ENCODE measurements at places on chromosomes 2 and 18.

DNA sequence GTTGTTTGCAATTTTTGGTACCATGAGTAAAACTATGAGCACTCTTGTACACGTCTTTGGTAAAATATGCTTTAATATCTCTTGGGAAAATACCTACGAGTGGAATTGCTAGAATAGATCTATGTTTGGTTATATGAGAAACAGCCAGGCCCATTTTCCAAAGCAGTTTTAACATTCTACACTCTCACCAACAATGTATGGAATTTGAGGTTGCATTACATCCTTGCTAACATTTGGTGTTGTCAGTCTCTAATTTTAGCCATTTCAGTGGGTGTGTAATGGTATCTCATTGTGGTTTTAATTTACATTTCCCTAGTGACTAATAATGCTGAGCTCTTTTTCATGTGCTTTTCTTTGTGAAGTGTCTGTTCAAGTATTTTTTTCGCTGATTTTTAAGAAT is 118.9 kb upstream of the TCF4 start:
- no peak for DNase-seq

DNA sequence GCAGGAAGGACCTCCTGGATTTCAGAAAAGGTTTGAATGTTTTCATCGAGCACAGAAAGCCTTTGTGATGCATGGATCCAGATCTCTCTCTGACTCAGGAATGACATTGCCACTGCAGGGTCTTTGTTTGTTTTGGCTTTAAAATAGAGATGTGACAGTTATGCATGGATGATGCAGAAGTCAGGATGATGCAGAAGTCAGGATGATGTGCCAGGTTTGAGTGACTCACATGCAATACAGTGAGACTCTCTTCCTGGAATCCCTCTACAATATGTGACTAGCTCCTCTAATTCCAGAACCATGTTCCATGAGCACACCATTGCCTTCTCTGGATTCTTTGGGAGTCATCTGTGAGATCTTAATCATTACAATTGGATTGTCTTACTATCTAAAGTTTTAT is 177.9 kb upstream of the RAB6C start:
- DNase-seq, result no peak

DNA sequence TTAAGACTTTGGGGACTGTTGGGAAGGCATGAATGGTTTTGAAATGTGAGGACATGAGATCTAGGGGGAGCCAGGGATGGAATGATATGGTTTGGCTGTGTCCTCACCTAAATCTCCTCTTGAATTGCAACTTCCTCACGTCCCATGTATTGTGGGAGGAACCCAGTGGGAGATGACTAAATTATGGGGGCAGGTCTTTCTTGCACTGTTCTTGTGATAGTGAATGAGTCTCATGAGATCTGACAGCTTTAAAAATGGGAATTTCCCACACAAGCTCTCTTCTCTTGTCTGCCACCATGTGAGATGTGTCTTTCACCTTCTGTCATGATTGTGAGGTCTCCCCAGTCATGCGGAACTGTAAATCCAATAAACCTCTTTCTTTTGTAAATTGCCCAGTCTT is 11.5 kb upstream of the MBP start:
- DNase-seq, result no peak

- no peak for DNase-seq
These were observed 51.5 kb upstream of the DCC start for GRCh38 chr18:52288403-52289004.

All from activated naive CD4-positive, alpha-beta T cell (primary cell).